Kidney (tissue), 22 donors: ENCODE measurements at places on chromosomes 2 and 18. TPM values are rescaled to one million over a fixed set of nuclear protein-coding genes. Genes with fewer than 3 reads are reported as not detected.
A peak's percentile ranks its signal among the peaks of the same experiment; 100 is the strongest.

- no peak for DNase-seq
Observed at GRCh38 chr2:106867196-106867953, 18.6 kb downstream of the ST6GAL2 start.

DNA sequence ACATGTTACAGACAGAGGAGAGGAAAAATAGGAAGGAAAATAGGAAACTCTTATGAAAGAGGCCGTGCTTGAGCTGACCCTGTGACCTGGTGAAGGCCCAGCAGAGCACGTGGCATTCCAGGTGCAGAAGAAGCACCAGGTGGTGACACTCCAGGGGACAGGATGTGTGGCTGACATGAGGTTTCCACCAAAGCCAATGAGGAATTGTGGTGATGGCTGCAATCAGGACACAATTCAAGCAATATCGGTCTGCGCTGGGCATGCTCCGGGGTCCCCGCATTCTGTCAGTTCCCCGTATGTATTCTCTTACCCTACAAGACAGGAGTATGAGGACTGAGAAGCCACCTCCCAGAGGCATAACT lies 504.2 kb downstream of the EIPR1 start:
- no peak for DNase-seq

DNA sequence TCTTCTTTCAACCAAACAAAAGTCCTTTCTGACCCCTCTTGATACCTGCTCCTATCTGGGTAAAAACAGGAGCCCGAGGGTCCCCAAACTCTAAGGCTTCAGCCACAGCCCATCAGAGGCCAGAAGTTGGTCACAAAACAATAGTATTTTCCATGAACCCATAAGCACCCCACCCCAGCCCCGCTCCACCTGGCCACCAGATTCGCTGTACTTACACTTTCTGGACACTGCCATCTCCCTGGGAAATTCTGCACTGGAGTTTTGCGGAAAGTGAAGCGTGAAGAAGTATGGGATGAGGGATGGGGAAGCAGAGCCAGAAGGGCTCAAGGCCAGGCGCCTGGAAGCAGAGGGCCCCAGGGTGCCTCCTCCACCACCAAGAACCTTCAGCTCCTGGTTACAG lies 5.2 kb upstream of the RUFY4 start:
- DNase-seq, result no peak

The SCN2A gene
- 2.7 TPM for polyA plus RNA-seq

DNA sequence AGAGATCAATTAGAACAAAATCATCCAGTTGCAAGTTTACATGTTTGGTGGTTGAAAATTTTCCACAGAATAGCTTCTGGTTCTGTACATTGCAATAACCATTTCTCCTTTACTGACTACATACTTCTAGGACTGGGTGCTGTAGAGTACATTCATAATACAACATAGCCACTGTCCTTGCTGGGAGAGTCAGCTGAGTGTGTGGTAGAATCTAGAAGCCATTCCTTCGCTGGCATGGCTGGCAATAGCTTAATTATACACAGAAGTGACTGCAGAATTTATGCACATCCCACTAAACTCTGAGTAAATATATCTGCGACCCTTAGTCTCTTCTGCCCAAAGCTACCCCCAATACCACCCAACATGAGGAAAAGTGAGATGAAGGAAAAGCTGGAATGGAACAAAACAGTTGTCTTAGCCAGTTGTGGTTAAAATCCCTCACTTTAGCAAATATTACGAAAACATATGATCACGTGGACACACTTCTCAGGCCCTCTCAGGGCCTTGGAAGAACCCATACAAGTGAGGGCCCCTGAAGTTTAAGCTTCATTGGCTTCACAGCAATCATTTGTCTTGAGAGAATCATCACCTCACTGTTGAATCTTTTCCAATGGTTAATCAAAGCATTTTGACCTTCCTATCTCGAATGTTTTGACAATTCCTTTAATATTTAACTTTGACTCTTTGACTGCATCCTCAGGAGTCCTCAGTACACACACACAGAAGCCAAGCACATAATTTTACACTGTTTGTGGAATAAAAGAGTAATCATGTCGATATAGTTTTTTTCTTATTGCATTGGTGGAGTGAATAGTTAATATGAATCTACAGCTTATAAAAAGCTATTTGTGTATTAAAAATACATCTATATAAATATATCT lies 225.1 kb downstream of the ZNF385B start:
- DNase-seq, result no peak

The ERICH2 gene
- 4.0 TPM for polyA plus RNA-seq

- DNase-seq, result peak; percentile 85
Observed at GRCh38 chr18:77650799-77651385, 401.2 kb downstream of the GALR1 start.

The MAPK4 gene
- 9.2 TPM for polyA plus RNA-seq

The BIN1 gene
- 167 TPM for polyA plus RNA-seq

- no peak for DNase-seq
Observed at GRCh38 chr2:75416420-75417342, 144.1 kb downstream of the EVA1A start.

The TWIST2 gene
- 0.56 TPM for polyA plus RNA-seq

DNA sequence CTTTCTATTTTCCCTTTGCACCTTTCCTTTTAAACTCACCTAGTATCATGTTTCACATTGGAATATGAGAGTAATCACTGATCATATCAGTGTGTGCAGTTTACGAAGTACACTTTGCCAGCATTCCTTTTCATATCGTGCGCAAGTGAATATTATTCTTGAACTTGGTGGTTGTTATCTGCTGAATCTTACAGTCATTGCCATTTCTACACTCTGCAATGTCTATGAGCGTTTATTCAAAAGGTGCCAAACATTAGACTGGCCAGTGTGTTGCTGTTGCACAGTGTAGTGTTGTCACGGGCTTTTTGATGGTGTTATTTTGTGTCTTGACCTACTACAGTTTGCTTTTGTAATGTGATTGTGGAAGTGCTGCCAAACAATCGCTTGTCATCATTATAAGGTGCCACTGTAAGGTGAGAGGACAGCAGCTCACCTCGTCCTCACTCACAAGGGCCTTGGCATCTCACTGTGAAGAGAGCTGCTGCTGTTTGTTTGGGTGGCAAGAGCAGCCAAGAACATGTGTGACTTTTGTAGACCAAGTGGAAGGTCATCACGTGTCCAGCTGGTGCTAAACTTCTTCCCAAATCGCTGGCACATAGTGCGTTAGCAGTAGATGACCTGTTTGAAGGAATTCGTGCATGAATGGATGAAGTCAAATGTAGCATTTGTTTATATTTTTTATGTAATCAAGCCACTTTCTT lies 113.3 kb downstream of the MYO1B start:
- no peak for DNase-seq

GRCh38 chr2:132404056-132404455 lies 12.5 kb upstream of the GPR39 start:
- DNase-seq, result no peak

DNA sequence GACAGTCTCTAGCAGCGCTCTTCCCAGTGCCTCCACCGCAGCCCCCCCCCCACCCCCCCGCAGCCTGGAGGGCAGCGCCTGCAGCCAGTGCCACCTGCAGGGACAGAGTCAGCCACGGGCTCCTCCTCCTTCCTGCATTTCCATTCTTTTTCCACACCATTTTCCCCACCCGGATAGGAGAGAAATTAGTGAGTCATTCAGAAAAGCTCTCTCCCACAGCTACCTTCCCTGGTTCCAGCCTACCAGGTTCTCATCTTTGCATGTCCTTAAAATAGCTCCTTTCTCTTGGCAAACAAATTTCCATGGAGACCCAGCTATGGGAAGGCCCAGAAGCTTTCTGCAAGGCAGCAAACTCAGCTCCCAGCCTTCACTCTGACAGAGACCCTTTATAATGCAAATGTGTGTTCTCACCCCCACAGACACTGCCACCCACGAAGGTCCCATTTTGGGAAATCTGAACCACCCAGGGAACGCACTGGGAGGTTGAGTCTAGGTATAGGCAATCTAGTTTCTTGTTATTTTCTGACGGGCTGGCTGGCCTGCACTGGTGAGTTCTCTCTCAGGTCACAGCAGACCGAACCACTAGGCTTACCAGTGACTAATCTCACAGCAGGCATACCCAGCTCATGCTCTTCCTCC lies 41.8 kb upstream of the ATG16L1 start:
- no peak for DNase-seq

- DNase-seq, result no peak
Observed at GRCh38 chr2:1607971-1608688, 136.2 kb downstream of the PXDN start.

DNA sequence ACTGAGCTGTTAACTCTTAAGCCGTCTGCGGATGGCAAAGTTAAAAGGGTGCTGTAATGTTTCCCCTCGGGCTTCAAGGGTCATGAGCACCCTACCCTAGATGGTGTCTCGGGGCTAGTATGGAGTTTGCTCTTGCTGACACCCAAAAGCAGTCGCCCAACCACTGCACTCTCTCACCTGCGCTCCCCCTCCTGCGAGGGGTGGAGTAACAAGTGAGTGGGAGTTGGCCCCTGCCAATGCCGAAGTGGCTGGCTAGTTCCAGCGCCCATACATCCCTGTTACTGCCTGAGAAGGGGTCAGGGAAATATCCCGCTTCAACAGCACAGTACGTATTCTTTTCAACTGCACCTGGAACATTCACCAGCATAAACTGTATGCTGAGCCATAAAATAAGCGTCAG lies 47.5 kb downstream of the FAM117B start:
- DNase-seq, result no peak

DNA sequence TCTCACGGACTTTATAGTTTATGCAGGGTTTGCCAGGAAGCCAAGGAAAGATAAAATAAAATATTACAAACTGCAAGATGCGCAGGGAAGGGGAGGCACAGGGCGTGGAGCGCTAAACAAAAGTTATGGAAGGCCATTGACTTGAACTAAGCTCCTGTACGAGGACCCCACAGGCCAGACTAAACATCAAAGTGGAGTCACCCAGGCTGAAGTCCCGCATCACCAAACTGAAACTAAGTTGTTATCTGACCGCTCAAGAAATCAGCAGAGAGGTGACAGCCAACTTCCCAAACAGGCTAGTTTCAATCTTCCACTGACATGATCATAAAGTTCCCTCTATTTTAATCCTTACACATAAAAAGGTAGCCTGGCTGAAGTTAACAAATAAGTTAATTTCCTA lies 90.5 kb upstream of the YWHAQ start:
- DNase-seq, result no peak

DNA sequence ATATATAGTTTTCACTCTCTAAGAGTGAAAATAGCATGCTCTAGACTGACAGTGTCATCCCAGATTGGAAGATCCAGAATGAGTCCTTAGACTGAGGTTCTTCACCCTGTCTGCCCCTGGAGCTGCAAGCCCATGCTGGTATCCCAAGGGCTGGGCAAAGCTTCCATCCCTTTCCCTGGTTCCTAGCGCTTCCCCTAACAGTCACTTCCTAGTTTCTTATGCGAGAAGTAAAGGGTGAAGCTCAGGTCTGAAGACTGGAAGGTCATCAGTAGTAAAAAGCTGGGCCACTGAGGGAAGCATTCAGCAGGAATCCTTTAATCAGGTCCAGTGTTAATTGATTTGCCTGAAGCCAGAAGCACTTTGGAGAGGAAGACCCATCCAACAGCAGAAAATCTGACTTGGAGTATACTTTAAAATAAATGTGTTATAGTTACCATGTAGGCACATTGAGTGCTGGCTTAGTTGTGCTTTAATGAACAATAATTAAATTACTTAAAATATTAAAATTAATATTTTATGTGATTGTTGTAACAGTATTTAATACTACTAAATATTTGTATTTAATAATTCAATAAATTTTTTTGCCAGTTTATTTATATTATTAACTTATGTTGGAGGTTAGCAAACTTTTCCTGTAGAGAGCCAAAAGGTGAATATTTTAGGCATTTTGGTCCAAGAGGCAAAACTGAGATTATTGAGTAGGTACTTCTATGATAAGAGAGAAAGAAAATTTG lies 237.9 kb downstream of the FHOD3 start:
- no peak for DNase-seq

The TIGD1 gene
- 4.8 TPM for polyA plus RNA-seq

DNA sequence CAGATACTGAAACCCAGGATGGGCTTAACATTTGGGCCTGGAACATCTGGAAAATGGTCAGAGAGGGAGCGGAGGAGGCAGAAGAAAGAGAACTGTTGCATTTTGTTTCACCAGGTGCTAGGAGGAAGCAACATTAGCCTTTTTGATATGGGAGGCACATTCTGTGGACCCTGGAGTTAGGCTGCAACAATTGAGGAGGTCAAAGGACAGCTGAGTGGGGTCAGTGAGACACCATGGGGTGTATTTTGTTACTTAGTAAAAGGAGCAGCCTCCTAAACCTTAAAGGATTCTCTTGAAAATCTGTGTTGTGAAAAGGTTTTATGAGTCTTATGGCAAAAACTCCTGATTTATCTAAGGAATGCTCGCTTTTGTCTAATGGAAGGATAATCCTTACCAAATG lies 124.9 kb downstream of the GREB1L start:
- DNase-seq, result no peak

DNA sequence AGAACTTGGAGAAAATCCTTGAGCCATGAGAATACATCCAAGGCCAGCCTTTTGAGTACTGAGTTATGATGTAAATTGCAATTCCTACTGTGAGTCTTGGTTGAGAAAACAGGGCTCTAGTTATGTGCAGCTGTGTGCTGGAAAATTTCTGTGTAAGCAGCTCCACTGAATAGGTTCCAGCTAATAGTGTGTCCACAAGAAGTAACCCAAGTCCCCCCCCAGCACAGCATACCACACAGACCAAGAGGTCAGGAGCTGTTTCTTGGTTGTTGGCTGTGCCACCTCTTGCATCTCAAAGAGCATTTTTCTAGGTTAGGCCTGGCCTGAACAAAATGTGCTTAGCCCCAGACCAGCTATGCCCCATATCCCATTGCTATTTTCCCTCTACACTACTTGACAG lies 36.8 kb upstream of the APCDD1 start:
- no peak for DNase-seq

GRCh38 chr2:190462611-190463010 lies 54.5 kb downstream of the MFSD6 start:
- no peak for DNase-seq

DNA sequence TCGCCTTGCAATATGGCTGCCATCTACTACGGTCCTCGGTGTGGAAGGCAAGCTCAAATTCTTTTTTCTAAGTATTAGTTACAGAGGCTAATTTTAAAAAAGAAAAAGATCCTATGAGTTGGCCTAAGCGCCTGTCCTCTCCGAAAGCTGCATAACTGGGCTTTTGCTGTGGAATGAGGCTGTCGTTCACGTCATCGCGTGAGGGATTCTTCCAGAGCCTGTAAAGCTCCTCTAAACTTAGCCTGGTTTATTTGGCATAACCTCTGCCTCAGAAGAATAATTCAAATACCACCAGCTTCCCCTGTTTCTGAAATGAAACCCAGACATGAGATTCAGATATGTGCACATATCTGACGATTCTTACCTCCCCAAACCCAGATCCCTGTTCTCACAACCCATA lies 187.4 kb downstream of the DNER start:
- DNase-seq, result no peak

GRCh38 chr2:241308267-241308666 lies 7.2 kb downstream of the HDLBP start:
- DNase-seq, result no peak
